Stimulated activated CD8-positive, alpha-beta memory T cell treated with anti-CD3 and anti-CD28 coated beads, Interleukin-2, amount 100 ng/mL, for 1 hour (primary cell): ENCODE measurements at places on chromosomes 2 and 18.

GRCh38 chr2:83784947-83785346 lies 674.1 kb downstream of the SUCLG1 start:
- no peak for DNase-seq

- DNase-seq, result no peak
Observed at GRCh38 chr2:84919885-84920580, 14.6 kb downstream of the TMSB10 start.

DNA sequence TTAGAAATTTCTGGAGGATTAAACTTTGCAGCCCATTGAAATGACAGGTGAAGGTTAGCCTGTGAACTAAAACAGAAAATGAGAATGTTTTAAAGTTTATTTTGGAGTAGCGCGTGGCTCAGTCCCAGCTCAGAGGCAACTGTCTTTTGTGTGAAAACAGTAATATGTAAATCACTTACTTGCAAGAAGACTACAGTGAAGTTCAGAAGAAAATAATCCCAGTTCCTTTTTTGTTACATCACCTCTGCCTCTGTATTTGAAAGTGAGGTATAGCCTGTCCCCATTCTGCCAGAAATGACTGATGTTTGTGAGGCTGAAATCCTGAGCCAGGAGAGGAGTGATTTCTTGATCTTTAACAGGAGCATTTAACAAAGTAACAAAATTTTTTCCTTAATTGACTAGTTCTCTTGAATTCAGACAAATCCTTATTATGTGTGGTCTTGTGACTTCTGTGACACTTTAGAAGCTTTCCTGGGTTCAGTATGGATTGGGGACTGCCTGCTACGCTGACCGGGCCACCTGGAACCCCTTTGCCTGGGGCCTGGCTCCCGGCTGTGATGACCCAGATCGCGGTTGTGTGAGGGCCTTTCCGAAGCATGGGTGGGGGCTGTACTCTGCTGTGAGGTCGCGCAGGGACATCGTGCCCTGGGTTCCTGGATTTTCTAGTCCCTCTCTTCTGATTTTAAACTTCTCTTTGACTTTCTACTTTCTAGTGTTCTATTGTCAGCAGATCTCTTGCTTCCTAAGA lies 24.3 kb downstream of the TRAPPC12 start:
- DNase-seq, result no peak

DNA sequence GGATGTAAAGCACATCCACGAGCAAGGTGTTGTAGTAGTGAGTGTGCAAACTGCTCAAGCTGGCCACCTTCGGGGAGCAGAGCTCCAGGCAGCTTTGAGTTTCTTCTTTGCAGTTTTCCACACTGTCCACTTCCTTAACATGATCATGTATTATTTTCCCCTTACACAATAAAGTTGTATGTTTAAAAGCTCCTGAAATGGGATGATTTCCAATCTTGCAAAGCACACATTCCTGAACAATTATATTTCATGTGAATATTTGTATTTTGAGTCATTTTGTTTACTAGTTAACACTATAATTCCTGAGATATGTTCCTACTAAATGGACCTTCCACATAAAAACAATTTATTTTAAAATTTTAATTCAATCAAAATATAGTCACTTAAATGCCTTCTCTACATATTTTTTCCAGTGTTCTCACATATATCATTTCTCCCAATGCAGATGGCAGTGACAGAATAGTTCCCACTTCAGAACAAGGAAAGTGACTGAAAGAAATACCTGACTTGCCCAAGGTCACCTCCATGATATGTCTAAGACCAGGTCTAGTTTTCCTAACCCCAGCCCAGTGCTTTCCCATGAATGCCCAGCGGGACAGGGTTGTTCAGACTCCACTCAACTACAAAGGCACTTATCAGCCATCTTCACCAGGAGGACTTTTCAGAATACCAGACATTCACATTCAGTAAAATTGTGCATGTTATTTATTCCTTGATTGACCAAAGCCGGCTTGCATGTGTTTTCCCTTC lies 5.5 kb downstream of the CYB5A start:
- no peak for DNase-seq
